ENCODE measurements at places on chromosomes 5 and 9.

GRCh38 chr9:119333507-119334229 lies 35.6 kb downstream of the BRINP1 start:
- no peaks in the 10 kb centered on the region for H3K36me3 ChIP-seq
- no peaks in the 10 kb centered on the region for H3K27me3 ChIP-seq
- no peak overlapping the region for H3K4me3 ChIP-seq
- no peaks in the 10 kb centered on the region for H3K4me1 ChIP-seq
- DNase-seq = no peak

DNA sequence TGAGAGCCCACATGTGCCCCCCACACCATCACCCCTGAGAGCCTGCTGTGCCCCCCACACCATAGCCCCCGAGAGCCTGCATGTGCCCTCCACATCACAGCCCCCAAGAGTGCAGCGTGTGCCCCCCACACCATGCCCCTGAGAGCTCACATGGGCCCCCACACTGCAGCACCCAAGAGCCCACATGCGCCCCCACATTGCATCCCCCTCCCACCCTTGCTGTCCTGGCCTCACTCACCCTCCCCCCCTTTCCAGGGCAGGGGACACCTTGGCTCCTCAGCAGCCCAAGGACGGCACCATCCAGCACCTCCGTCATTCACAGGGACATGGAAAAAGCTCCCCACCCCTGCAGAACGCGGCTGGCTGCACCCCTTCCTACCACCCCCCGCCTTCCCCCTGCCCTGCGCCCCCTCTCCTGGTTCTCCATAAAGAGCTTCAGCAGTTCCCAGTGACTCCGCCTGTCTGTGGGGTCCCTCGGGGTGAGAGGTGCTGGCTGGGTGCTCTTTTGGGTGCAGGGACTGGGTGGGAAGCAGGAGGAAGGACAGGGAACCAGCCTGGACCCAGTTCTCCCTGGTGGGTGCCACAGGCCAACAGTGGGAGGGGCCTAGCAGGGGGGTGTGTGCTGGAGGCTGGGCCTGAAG lies 5.0 kb downstream of the LCN1 start:
- no peak overlapping the region for H3K27ac ChIP-seq
- DNase-seq = no peak
- no peaks in the 10 kb centered on the region for H3K27me3 ChIP-seq
- H3K4me3 ChIP-seq = no peak overlapping the region
- no peaks in the 10 kb centered on the region for H3K36me3 ChIP-seq
- no peaks in the 10 kb centered on the region for H3K4me1 ChIP-seq

DNA sequence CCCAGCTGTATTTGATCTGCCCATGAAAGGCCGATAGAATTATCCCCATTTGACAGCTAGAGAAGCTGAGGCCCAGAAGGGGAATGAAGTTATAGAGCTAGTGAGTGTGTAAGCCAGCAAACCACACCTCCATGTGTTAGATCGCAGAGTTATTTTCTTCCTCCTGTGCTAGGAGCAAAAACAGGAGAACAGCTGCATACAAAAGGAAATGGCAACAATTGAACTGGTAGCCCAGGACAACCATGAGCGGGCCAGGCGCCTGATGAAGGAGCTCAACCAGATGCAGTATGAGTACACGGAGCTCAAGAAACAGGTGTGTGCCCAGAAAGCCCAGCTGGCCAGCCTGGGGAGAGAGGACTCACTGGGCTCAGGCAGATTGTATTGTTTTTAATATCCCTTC lies 30.4 kb downstream of the RAB14 start:
- peaks cover 93% of the 10 kb centered on the region for H3K36me3 ChIP-seq
- H3K27me3 ChIP-seq = no peaks in the 10 kb centered on the region
- H3K4me3 ChIP-seq = no peak overlapping the region
- no peak for DNase-seq
- H3K27ac ChIP-seq = no peak overlapping the region

DNA sequence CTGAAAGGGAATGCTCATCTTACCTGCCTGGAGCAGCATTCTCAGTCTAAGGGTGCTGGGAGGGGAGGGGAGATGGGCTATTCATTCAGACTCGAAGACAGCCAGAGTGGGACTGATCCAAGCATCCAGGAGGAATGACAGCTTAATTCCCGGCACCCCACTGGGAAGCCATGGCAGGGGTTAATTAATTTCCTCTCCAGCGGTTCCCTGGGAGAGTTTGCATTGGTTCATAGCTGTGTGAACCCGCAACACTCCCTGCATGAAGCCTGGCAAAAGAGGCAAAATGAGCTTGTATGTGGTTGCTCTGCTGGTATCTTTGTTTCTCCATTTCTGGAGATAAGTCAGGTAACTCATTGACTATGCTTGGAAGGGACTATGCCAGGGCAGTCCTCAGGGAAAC lies 401.0 kb upstream of the SLC24A2 start:
- no peak overlapping the region for H3K4me3 ChIP-seq
- H3K27me3 ChIP-seq = no peaks in the 10 kb centered on the region
- H3K27ac ChIP-seq = no peak overlapping the region
- no peak for DNase-seq

DNA sequence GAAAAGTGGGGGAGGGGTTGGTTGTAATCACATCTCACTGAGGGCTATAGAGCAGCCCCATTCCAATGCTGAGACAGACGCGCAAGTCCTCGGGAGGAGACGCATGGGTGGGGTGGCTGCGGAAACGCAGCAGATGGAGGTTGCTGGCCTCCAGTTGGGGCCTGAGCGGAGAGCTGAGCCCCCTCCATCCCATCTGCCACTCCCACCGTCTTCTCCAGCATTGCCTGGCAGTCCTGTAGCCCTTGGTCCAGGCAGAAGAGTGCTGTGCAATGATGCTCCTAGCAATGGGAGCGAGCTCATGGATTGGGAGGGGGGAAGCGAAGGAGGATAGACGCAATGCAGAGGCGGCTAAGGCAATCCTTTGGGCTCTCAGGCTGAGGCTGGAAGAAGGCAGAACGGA lies 79.4 kb upstream of the GLRA1 start:
- H3K27me3 ChIP-seq = peaks cover 4% of the 10 kb centered on the region
- DNase-seq = no peak
- H3K4me3 ChIP-seq = no peak overlapping the region
- no peak overlapping the region for H3K27ac ChIP-seq

- H3K27me3 ChIP-seq = no peaks in the 10 kb centered on the region
- peak overlapping the region; percentile 96 for H3K27ac ChIP-seq
- H3K4me3 ChIP-seq = peak overlapping the region; percentile 68
- peak; percentile 73 for DNase-seq
- no peaks in the 10 kb centered on the region for H3K36me3 ChIP-seq
- H3K4me1 ChIP-seq = peaks cover 69% of the 10 kb centered on the region
Measured at GRCh38 chr9:131395157-131396098, 1.5 kb downstream of the PRRC2B start.

DNA sequence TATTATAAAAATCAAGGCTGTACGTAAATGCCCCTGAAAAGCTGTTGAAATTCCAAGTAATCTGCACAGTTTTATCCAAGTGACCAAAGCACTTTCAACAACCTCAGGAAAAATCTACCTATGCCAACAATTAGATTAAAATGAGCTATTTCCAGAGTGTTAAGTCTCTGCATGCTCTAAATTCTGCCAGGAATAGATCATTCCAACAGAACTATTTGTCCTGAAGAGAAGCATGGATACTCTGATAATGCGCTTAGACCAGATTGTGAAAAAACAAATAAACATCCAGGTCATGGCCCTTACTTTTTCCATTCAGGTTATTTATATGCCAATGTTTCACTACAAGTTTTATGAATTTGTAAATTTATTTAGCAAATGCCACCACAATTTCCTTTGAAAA lies 59.1 kb downstream of the PLK2 start:
- no peak for DNase-seq
- H3K4me1 ChIP-seq = no peaks in the 10 kb centered on the region
- no peaks in the 10 kb centered on the region for H3K36me3 ChIP-seq

DNA sequence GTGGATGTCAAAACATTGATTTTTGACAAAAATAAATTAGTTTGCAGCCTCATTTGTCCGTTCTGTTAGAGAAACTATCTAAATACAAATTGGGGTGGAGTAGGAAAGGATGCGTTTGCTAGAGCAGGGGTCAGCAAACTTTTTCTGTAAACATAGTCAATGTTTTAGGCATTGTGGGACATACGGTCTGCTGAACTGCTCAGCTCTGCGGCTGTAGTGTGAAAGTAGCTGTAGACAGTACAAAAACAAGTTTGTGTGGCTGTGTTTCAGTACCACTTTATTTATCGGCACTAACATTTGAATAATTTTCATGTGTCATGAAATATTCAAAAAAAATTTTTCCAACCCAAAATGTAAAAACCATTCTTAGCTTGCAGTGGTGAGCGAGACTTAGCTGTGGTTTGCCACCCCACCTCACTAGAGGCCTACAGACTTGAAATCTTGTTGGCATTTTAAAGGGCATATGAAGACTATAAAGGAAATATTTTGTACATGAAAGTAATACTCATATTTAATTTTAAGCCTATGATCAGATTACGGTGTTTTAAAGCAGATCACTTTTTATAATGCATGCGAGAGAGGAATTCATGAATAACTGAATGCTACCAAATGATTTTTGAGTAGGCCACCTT lies 151.0 kb upstream of the PCA3 start:
- no peaks in the 10 kb centered on the region for H3K36me3 ChIP-seq
- DNase-seq = no peak
- no peak overlapping the region for H3K4me3 ChIP-seq
- no peaks in the 10 kb centered on the region for H3K27me3 ChIP-seq
- peaks cover 31% of the 10 kb centered on the region for H3K4me1 ChIP-seq

GRCh38 chr5:150081541-150082283 lies 4.6 kb downstream of the CSF1R start:
- H3K4me1 ChIP-seq = peaks cover 11% of the 10 kb centered on the region
- H3K27me3 ChIP-seq = peaks cover 7% of the 10 kb centered on the region
- H3K36me3 ChIP-seq = no peaks in the 10 kb centered on the region

- H3K4me3 ChIP-seq = peak overlapping the region; percentile 85
- peaks cover 70% of the 10 kb centered on the region for H3K4me1 ChIP-seq
- peak overlapping the region; percentile 97 for H3K27ac ChIP-seq
- peaks cover 17% of the 10 kb centered on the region for H3K27me3 ChIP-seq
- peak; percentile 54 for DNase-seq
- H3K36me3 ChIP-seq = no peaks in the 10 kb centered on the region
Measured at GRCh38 chr5:1110307-1111240, 1.3 kb downstream of the SLC12A7 start.

DNA sequence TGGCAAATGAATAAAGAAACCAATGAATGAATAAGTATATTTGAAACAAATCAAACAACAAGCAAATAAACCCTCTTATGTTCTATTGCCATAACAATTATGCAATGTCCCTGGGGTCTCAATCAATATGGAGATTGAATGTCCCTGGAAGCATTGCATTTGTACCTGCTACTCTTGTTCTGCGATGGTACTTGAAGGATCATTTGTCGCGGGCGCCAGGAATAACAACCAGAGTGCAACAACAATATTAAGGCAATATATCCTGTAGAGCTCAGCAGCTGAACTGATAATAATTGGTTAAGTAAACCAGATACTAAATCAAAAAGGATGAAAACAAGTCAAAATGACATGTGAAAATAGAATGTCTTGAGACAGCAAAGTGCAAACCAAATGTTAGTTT lies 1001.9 kb upstream of the NUDT12 start:
- DNase-seq = no peak
- H3K27ac ChIP-seq = no peak overlapping the region
- no peaks in the 10 kb centered on the region for H3K36me3 ChIP-seq
- no peaks in the 10 kb centered on the region for H3K27me3 ChIP-seq
- H3K4me3 ChIP-seq = no peak overlapping the region

- H3K4me1 ChIP-seq = peaks cover 26% of the 10 kb centered on the region
- H3K4me3 ChIP-seq = no peak overlapping the region
- H3K27me3 ChIP-seq = no peaks in the 10 kb centered on the region
- no peak overlapping the region for H3K27ac ChIP-seq
Measured at GRCh38 chr9:104090578-104090977, 3.5 kb upstream of the SMC2 start.

GRCh38 chr5:150853561-150853960 lies 7.2 kb downstream of the IRGM start:
- H3K27ac ChIP-seq = no peak overlapping the region
- H3K4me1 ChIP-seq = no peaks in the 10 kb centered on the region
- H3K27me3 ChIP-seq = no peaks in the 10 kb centered on the region

DNA sequence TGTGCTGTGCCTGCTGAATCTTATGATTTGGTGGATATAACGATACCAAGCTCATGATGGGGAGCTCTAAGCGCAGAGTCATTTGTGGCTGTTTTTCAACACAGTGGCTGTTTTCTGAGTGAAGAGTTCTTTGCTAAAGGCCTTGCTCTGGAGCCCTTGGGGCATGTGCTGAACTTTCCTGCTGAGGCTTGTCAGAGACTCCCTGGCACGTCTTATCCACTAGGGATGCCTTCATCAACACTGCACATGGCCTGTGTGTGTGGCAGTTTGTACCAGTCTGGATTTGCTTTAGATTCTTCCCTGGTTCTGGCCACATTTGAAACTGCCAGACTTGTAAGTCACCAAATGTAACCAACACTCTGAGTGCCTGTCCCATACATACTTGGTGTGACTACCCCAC lies 188.2 kb downstream of the DMRT2 start:
- DNase-seq = no peak
- H3K4me1 ChIP-seq = no peaks in the 10 kb centered on the region
- H3K27ac ChIP-seq = no peak overlapping the region
- H3K27me3 ChIP-seq = no peaks in the 10 kb centered on the region
- H3K36me3 ChIP-seq = no peaks in the 10 kb centered on the region

GRCh38 chr9:113355040-113355596 lies 5.8 kb downstream of the BSPRY start:
- no peaks in the 10 kb centered on the region for H3K27me3 ChIP-seq
- no peak overlapping the region for H3K27ac ChIP-seq
- H3K36me3 ChIP-seq = peaks cover 4% of the 10 kb centered on the region
- peaks cover 24% of the 10 kb centered on the region for H3K4me1 ChIP-seq
- no peak for DNase-seq

DNA sequence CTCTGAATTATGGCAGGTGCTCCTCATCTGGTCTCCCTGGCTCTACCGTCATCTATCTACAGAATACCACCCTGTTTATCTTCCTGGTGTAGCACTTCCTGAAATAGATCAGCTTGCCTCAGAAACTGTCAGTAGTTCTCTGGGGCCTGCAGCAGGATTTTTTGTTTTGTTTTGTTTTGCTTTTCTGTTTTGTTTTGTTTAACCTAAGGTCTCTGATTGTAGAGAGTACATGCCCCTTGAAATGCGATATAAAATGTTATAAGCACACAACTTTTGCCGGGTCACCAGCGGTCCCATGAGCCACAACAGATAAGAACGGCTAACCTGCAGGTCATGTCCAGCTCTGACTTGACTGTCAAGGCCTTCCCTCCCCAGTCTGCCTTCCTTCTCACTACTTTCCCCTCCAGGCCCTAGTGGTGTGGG lies 26.6 kb upstream of the CREBRF start:
- peak overlapping the region; percentile 30 for H3K27ac ChIP-seq
- H3K4me3 ChIP-seq = no peak overlapping the region
- peaks cover 13% of the 10 kb centered on the region for H3K36me3 ChIP-seq
- H3K27me3 ChIP-seq = no peaks in the 10 kb centered on the region
- DNase-seq = no peak
- peaks cover 36% of the 10 kb centered on the region for H3K4me1 ChIP-seq
